Stimulated activated CD8-positive, alpha-beta memory T cell treated with anti-CD3 and anti-CD28 coated beads, Interleukin-2, amount 100 ng/mL, for 1 hour (primary cell): ENCODE measurements at places on chromosomes 2 and 18.

DNA sequence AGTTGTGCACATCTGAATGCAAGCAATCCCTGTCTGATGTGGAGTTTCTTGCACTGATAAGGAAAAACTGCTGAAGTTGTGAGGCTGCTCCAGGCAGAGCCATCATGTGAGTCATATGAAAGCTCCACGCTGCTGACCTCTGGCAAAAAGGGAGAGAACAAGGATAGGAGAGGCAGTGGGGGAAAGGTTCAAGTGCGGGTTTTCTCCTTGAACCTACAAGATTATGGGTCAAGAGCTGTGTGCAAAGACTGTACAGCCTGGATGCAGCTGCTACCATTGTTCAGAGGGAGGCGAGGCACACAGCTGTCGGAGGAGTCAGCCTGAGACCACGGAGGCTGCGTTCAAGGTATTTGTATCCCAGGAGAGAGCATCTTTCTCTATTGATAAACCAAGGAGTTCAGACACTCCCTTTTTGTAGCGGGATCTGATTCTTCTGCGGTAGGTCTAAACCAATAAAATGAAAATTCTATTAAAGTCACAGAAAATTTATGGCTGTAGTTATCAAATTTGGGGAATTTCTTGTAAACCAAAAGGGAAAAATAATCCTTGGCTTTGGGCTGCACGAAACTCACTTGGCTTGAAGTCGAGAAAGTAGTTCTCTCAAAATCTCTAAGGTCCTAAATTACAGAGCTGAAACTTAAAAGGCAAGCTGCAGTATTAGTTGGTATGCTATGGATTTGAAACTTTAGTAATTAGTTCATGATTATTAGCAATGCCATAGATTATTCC lies at the start of gene CDK15:
CDK15 (plus strand) TSS at position 96 of the 729 bp plus-strand sequence; CDS start at position 224, 128 bp downstream.
- DNase-seq: no peak

DNA sequence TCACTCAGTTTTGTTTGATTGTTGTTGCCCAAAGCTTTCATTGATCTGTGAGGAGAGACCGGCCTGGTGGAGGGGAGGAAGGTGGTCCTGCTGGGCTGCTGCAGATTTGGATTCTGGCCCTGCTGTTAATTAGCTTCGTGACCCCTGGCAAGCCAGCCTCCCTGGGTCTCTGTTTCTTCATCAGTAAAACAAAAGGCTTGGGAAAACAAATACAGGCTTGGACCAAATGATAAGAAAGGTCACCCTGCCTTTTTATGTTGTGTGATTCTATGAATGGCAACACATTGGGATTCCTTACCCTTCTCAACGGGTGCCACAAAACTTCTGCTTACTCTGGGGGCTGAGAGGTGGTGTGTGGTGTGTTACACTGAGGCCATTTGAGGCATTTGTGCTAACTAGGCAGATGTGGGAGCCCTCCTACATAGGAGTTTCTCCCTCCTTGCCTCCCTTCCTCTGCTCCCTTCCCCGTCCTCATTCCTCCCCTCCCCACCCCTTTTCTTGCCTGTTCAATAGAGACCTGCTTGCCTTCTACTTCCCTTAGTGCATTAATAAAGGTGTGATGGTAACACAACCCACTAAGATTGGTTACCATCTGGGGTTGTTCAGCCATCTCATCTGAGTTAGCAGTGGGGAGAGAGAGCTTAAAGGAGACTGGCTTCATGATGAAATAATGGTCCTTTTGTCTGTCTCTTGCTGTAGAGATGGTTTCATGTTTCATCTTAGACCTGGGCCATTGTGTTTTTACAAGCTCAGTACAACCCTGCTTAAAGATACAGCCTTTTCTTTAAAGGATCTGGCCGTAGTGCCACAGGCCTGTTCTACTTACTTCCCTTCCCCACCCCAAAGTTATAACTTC lies 96.2 kb downstream of the TANC1 start:
- DNase-seq: no peak

DNA sequence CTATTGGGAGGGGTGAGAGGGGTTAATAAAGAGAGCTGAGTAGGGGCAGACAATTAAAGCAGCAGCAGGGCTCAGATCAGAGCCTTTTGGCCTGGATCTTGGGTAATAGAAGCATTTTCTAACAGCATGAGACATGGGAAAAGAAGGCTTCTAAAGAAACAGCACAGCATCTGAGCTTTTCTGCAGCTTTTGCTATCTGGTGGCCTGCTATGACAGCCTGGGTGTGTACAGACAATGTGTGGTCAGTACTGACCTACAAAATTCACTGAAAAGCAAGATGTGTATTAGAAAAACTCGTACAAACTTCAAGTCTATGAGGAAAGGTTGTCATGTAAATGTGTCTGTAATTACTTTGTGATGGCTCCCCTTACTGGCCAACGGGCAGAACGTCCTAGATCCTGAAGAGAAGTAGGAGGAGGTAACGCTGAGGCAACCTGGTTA lies 95.6 kb downstream of the GALNT3 start:
- no peak for DNase-seq

- no peak for DNase-seq
These were observed 68.6 kb downstream of the GALNT3 start for GRCh38 chr2:165725421-165725820.

- no peak for DNase-seq
These were observed 213.7 kb upstream of the GALNT5 start for GRCh38 chr2:157043786-157044185.

DNA sequence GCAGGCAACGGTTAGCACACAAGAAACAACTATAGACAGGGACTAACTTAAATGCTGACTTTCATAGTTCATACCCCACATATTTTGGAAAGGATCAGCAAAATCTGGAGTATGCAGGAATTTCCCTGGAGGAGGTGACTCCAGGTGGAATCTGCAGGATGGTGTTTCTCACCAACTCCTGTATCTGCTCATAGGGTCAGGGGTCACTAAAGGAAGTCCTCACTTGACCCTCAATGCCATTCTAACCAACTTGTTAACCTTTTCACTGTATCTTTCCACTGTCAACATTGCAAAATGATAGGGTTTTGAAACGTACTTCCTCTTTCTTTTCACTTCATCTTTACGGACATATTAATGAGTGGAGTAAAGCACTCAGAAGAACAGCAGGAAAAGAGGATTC lies 207.0 kb upstream of the CXCR4 start:
- DNase-seq: no peak

DNA sequence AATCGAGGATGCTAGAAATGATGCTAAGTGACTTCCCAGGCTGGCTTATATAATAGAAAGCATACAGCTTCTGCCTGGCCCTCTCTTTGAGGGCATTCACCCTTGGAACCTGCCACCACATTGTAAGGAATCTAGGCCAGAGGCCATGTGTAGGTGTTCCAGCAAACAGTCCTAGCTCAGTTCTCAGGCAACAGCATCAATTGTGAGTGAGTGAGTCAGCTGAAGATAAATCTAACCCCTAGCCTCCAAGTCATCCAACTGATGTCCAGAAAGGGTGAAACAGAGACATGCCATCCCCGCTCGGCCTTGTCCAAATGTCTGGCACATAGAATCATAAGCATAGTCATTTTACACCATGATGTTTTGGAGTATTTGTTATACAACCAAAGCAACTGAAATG lies 324.3 kb upstream of the KLHL14 start:
- DNase-seq: no peak

DNA sequence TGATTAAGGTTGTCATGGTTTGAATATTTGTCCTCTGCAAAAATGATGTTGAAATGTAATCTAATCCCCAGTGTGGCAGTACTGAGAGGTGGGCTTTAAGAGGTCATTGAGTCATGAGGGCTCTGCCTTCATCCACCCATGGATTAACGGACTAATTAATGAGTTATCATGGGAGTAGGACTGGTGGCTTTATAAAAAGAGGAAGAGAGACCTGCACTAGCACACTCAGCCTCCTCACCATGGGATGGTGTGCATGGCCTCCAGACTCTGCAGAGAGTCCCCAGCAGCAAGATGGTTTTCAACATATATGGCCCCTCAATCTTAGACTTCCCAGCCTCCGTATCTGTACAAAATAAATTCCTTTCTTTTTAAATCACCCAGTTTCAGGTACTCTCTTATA lies 41.0 kb downstream of the DTNB start:
- no peak for DNase-seq

DNA sequence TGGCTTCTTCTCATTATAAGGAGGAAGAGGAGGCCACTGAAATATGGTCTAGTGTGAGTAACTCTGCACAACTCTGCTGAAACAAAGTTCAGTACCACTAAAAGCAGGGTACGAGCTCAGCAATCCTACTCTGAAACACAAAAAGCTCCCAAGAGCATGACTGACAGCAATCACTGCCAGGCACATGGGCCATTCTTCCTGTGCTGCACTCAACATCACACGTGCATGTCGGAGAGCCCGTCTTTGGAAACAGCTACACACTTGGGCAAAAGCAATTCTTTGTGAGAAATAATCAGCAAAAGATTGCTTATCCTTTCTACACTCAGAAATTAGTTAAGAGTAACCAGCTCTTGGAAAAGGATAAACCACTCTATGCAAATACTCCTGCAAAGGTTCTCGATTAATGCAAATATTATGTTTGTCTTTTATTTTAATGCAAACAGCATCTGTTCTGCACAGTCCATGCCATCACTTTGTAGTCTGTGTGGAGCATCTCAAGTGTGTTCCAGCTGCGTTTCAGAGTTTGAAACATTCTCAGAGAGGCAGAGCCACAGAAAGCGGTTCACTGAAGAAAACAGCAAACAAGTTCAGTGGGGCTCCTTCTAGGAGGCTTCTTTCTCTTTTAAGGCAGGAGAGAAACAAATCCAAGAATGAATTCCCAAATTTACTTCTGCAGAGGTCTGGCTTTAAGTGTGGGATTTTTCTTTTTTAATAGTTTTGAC lies 145.0 kb downstream of the HDAC4 start:
- DNase-seq: no peak

GRCh38 chr2:36659872-36660312 lies 36.6 kb upstream of the VIT start:
- DNase-seq: no peak

- DNase-seq: no peak
These were observed 299.8 kb downstream of the TCF4 start for GRCh38 chr18:55287935-55288868.

DNA sequence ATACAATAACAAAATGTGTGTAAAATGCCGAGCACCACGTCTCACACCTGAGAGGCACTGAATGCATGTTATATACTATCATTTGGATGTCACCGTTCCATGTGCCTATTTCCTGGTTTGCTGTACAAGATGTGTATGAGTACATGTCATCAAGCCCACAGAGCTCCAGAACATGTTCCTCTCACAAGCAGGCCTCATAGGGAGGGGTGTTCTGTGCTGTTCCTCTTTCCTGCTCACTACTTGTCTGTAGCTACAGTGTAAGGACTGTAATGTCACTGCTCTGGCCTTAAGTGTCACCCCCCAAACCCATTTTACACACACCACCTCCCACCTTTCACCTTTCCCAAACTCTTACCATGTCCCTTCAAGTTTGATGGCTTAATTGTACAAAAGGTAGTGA lies 1.8 kb downstream of the AFF3 start:
- DNase-seq: no peak

- no peak for DNase-seq
These were observed 243.8 kb downstream of the BABAM2 start for GRCh38 chr2:28134262-28134812.

GRCh38 chr2:201909348-201909747 lies 103.0 kb downstream of the CDK15 start:
- DNase-seq: no peak

- no peak for DNase-seq
These were observed 479 bp downstream of the RNMT start for GRCh38 chr18:13726972-13727331.

DNA sequence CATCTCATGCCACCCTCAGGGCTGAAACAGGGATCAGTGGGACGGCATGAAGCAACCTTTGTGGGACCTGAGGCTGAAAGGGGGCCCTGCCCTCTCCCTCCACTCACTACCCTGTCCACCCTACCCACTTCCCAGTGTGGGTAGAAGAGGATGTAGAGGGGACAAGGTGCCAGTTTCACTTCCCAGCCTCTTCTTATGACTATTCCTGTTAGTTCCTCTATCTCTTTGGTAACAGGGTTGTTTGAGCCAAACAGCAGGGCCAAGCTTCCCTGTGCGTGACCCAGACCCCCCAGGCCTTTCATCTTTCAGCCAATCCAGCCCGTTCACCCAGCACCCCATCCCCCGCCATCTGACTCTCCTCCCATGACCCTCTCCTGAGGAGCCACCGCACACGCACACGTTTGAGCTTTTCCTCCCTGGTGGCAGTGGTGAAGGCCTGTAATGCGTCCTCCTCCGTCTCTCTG lies 82.3 kb downstream of the STPG4 start:
- DNase-seq: no peak

DNA sequence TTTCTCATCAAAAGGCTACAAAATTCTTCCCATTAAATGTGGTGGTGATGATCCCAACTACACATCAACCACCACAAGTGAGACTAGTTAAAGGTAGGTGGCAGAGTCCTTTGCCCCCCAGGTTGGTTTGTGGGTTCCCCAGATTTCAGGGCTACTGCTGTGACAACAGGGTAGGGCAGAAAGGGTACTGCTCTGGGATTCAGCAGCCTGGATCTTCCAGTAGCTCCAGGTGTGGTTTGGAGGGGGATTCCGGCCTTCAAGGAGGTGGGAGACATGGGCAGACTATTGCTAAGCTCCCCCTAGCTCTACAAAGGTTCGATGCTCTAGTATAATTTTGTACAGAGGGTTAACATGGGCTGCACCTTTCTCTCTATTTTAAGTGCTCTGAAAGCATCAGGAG lies 74.9 kb upstream of the FZD5 start:
- DNase-seq: no peak

GRCh38 chr2:168196764-168197180 lies 50.6 kb downstream of the STK39 start:
- DNase-seq: no peak

- DNase-seq: no peak
These were observed 58.0 kb upstream of the EDAR start for GRCh38 chr2:109046925-109047508.

- DNase-seq: no peak
These were observed 36.0 kb downstream of the FARP2 start for GRCh38 chr2:241391892-241392665.

DNA sequence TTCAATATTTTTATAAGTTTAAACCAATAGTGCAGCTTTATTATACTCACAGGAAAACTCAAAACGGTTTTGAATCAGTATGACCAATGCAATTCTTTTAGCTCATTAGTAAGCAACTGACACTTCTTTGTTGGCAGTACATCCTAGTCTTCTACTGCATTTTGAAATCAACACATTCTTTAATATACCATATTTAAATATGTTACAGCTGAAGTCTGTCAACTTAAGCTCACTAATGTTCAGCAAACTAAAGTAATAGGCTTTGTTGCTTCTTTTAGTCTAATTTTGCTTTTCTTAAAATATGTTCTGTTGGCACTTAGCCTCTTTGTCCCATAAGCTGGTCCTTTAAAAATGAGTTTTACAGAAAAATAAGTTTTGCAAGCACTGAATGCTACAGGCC lies 55.4 kb upstream of the CCBE1 start:
- DNase-seq: no peak

GRCh38 chr18:38362286-38362792 lies 796.7 kb upstream of the CELF4 start:
- no peak for DNase-seq

DNA sequence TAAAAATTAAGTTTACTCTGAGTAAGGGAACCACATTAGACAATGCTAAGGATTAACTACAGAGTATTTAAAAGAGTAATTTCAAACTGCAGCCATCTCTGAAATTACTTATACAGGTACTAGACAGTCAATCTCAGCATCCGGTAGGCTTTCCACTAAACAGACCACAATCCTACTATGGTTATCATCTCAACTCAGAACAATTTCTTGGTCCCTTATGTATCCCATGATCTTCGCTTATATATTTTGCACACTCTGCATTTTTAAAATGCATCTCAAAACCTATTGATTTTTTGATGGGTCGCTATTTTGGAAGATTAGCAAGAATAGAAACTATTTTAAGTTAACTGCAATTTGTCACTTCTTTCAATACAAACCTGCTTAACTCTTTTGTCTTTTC lies 1.4 kb downstream of the PPP4R1 start:
- DNase-seq: no peak

GRCh38 chr2:54512183-54512582 lies 56.1 kb downstream of the SPTBN1 start:
- DNase-seq: no peak
